ENCODE measurements at places on chromosomes 5 and 9.

GRCh38 chr5:123482258-123482657 is 29.7 kb upstream of the CSNK1G3 start:
- no peak for DNase-seq

DNA sequence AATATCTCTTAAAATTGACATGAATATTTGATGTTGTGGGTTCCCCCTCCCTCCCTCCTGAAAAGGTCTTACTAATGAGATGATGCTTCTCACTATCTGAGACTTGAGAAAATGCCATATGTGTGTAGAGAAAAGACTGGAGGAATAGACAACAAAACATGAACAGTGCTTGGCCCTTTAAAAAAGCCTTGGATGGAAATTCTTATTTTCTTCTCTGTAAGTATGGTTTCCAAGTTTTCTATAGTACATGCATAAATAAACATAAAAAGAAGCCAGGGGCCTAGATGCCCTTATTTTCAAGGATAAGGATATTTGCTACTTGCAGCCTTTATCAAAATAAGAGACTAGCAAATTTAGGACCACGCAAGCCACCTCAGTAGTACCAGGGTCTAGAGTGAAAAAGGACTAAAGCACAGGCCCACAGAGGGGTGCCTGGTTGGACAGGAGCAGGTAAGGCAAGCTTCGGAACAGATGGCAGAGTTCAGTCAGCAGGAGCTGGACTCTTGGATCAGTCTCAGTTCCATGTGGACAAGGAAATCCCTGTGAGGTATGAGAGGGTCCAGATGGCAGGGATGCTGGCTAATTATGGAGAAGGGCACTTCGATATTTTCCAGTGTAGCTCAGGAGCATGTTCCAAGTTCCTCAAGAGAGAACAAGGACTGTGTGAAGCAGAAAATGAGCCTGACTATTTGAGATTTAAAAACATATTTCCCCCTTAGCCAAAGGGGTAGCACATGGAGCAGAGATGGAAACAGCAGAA is 4.6 kb upstream of the ANP32B start:
- DNase-seq, result no peak

DNA sequence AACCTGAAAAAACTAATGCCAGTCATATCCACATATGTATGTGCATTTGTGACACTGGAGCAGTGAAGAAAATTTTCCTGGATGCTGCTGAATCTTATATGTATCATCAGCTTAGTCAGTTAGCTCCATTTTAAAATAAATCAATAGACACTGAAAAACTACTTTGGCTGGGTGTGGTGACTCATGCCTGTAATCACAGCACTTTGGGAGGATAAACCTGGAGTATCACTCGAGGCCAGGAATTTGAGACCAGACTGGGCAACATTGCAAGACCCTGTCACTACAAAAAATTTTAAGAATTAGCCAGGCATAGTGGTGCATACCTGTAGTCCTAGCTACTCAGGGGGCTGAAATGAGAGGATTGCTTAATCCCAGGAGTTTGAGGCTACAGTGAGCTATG is 511.0 kb upstream of the TLE4 start:
- DNase-seq, result no peak

DNA sequence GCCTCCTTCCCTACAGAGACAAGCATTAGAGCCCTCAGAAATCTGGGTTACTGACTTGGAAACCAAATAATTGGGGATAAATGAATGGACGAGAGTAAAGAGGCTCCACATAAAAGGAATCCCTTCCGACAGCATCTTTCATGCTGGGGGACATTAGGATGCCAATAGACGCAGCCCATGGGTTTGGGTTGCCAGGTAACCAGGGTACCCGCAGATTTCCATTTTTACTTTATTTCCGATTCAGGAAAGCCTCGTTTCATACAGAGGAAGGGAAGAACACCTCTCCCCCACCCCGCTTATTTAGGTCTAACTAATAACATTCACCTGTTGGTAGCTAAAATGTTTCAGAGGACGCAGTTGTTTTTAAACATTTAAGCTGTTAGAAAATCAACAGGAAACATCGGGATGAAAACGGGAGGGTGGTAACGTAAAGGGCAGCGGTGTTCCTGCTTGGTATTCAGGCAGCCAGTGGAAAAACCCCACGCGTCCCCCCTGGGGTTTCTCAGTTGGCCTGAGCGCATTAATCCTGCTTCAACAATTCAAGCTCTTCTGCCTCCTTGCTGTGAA is 179.5 kb downstream of the YTHDC2 start:
- DNase-seq, result no peak

- no peak for DNase-seq
These were observed 720 bp downstream of the NUDT12 start for GRCh38 chr5:103561685-103562452.

DNA sequence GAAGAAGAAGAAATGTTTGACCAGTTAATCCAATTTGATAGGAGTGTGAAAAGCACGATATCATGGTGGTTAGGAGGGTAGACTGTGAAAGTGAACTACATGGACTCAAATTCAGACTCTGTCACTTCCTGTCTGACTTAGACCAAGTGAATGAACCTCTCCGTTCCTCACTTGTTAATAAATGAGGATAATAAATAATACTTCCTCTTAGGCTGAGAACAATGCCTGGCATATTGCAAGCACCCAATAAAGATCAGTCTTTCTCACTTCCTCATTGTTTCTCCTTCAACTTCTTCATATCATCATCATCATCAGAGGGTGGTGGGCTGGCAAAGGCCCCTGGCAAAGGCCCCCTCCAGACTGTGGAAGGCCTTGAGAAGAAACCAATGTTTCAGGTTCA is 148.7 kb downstream of the CDK5RAP2 start:
- DNase-seq, result no peak

- no peak for DNase-seq
These were observed 53.4 kb upstream of the RPS23 start for GRCh38 chr5:82331557-82331956.

- DNase-seq, result no peak
These were observed 10.6 kb downstream of the ACSL6 start for GRCh38 chr5:132000677-132001453.

DNA sequence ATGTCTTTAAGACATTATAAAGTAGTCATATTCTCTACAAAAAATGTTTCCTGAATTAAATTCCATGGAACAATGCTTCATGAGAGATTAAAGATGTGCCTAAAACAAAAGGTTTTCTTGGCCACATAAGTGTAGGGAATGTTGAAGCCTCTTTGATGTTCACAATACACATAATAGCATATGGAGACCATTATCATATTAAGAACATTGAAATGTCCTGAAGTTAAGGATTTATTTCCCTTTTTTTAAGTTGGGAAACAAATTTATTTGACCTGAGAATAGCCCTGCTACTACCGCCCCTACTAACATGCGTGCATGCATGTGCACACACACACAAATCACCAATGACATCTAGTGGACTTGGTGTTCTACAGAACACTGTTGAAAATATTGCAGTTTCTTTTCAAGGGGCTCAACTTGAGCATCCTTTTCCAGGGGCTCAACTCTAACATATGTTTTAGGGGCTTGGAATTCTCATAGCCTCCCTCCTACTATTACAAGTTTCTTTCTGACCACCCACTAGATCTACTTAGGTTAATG is 124.9 kb upstream of the C6 start:
- no peak for DNase-seq

- DNase-seq, result no peak
These were observed 121.6 kb downstream of the WNK2 start for GRCh38 chr9:93305497-93306020.
